ENCODE measurements at places on chromosomes 5 and 9.

GRCh38 chr9:98909935-98910334 is 33.8 kb upstream of the COL15A1 start:
- no peak for DNase-seq

DNA sequence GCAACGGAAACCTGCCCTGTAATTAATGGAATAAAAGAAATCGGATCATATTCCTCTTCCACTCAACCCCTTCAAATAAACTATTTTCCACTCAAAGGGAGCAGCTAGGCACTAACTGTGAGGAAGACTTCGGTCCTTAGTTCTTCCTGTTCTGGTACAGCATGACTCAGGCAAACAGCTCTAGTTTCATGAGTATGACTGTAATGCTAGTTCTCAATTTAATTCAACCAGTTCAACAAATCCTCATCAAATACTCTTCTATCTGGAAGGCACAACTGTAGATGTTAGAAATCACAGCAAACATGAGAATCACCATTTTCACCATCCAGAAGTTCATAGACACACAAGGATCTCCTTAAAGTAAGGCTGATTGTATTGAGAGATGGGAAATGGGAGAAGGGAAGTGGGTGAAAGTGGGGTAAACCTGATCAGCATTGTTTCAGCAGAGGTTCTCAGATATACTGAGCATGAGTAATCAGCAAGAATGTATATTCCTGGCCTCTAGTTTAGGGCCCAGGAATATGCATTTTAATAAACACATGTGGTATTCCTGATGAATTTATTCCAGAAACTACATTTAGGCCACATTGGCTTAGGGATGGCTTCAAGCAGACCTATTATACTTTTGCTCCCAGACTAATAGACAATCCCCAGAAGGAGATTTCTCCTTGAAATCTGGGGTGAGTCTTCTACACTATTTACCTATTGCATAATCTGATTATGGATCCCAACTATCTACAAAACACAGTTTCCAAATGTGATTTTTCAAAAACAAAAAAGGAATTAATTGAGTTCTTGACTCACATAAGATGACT is 141.1 kb upstream of the SLC12A2 start:
- no peak for DNase-seq

- DNase-seq, result no peak
These were observed 2.3 kb upstream of the ST8SIA4 start for GRCh38 chr5:100905259-100905914.

GRCh38 chr5:81207009-81207408 is 26.1 kb upstream of the CKMT2 start:
- no peak for DNase-seq

GRCh38 chr9:95067897-95068296 is 249.6 kb downstream of the FANCC start:
- no peak for DNase-seq

GRCh38 chr5:98186128-98186527 is 587.3 kb upstream of the RGMB start:
- DNase-seq, result no peak

DNA sequence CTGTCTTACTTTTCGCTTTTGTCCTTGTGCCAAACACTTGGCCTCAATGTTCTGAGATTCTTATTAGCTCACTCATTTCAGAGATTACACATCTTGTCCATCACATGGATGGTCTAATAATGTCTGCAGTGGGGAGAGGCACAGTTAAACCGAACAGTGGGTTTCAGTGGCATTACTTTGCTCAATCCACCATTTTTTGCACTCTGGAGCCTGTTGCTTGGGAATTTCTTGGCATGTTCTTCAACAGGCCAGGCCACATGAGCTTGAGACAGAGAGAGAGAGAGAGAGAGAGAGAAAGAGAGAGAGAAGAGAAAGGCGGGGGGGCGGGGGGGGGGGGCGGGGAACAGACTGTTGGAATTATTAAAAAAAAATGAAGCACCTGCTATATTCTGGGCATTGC is 1327.8 kb upstream of the WWC1 start:
- no peak for DNase-seq

DNA sequence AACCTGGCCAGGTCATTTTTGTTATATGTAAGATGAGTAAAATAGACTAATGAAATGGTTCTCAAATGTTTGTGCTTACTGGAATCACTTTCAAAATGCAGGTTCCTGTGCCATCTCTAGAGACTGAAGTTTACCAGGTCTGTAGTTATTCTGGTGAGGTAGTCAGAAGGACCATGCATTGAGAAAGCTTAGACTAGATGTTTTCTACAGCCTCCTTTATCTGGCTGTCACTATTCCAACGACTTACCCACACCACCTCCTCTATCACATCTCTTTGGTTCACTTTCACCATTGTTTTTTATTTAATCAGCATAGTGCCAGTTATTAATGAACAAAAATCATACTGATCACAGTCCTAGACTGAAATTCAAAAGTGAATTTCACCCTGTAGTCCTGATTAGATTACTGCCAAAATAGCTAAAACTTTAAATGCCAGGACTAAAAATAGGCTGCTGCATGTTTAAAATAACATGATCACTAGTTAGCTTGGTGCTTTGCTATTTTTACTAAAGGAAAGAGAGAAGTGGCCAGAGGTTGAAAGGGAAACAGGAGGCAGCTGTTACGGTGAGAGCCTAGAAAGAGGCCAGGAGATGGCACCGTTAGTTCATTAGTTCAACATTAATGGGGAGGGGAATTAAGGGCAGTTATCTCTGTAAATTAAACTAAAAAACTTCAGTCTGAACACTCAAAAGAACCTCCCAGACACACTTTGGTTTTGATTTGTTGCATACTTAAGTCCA is 13.9 kb upstream of the FNIP1 start:
- no peak for DNase-seq

DNA sequence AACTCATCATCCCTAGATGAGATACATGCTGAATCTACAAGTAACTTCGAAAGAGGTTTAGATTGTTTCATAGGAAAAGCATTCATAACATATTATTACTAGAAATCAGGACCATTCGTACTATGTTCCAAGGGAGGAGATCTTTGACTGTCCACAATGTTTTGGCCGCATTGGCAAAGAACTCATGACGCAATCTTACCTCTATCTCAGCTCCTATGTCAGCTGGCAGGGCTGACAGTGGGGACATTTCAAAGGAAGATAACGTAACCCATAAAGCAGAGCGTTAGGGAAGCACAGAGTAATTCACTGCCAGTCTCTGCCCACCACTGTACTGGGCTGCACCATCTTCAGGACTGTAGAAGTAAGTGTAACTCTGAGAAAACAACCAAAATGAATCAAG is 69.7 kb downstream of the EFNA5 start:
- no peak for DNase-seq

DNA sequence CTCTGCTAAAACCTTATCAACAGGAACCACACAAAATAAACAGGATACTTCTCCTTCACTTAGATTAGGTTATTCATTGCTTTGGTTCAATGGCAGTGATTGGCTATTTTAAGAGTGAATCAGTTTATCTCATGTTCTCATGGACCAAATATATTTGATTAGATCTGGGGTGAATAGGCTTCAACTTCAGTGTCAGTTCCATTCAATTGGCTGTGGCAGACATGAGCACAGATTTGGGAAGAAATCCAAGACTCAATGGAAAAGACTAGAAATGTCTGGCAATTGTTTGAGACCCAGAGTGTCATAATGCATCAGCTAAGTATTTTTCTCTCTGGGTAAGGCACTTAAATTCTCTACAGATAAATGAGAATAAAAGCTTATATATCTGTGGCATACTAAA is 37.1 kb downstream of the CDH18 start:
- DNase-seq, result no peak

DNA sequence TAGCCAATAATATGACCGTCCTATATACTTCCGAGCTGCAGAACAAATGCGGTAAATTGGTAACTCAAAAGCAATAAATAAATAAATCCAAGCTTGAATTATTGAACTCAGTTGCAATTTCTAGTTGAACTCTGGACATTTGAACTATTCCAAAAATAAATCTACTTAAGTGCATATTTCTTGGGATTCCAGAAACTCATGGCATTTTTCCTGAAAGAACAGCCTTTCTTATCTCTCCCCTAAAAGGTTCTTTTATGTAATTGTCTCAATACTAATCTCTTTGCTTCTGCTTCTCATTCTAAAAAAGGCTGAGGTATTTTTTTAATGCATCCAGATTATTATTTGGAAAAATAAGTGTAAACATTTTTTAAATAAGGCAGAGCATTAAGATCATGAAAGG is 131.7 kb downstream of the TRPM6 start:
- DNase-seq, result no peak

DNA sequence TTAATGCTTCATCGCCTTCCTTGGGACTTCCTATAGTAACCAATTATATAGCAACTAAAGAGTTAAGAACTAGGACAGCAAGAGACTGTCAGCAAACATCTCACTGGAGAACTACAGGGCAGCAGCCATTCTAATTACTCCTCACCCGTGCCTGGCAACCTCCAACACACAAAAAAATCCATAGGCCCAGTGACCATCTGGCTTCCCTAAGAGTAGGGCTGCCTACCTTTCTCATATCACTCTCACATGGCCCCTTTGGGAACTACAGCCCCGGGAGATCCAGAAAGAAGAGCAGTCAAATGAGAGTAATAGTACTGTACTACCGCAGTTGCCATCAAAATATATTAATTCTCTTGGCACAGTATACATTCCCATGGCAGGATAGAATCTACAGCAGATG is 5.7 kb downstream of the DCAF10 start:
- DNase-seq, result no peak

- DNase-seq, result no peak
These were observed 144.5 kb downstream of the UNC13B start for GRCh38 chr9:35306283-35306682.

DNA sequence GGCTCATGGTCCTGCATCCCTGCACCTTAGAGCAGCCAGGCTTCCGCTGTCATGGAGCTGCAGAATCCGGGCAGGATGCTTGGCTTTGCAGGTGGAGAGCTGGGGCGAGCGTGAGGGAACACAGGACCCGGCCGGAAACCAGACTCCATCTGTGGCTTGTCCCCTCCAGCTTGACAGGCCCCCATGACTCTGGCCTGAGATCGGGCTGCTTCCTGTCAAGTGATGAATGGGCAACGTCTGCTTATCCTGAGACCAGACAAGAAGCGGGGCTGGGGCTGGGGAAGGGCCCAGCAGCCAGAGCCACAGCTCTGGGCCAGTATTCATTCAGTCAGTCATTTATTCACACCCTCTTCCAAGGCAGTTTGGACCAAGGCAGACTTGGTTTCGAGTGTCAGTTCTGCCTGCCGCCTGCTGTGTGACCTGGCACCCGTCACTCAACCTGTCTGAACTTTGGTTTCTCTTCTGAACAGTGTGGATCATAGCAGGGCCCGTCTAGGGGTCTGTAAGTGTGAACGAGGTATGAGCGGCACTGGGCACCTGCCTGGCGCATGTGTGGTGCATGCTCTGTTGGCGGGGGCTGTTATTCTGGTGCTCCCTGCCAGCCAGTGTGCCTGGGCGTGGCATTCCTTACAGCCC is 37.5 kb downstream of the NEK6 start:
- no peak for DNase-seq

DNA sequence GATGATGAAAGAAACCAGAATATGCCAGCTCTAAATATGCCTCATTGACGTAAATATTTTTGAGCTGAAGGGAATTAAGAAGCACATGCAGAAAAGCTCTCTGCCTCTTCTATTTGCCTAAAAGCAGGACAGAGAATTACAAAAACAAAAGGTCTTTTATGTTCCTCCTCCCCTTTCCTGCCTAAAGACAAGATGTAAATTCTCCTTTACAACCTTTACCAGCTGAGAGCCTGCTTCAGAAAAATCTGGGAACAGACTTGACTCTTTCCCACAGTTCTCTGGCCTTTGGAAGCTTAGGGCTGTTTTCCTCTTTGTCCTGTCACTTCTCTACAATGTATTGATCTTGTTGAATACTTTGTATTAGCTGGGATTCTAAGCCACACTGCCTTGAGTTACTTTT is 199.7 kb downstream of the TMC1 start:
- no peak for DNase-seq

DNA sequence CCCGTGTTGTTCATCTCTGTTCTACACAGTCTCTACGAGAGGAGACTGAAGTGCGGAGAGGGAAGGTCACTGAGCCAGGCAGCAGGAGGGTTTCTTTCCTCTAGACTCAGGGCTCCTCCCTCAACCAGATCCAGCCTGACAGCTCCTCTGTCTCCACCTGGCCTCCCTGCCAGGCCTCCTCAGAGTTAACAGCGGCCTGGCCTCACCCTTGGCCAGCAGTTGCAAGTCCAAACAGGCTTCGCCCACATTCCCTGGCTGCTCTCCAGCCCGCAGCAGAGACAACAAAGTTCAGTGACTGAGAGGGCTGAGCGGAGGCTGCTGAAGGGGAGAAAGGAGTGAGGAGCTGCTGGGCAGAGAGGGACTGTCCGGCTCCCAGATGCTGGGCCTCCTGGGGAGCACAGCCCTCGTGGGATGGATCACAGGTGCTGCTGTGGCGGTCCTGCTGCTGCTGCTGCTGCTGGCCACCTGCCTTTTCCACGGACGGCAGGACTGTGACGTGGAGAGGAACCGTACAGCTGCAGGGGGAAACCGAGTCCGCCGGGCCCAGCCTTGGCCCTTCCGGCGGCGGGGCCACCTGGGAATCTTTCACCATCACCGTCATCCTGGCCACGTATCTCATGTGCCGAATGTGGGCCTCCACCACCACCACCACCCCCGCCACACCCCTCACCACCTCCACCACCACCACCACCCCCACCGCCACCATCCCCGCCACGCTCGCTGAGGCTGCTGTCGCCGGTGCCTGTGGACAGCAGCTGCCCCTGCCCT is at the start of gene HRCT1:
HRCT1 (plus strand) TSS at position 291 of the 768 bp plus-strand sequence; CDS start at position 377, 86 bp downstream.
- DNase-seq, result no peak

DNA sequence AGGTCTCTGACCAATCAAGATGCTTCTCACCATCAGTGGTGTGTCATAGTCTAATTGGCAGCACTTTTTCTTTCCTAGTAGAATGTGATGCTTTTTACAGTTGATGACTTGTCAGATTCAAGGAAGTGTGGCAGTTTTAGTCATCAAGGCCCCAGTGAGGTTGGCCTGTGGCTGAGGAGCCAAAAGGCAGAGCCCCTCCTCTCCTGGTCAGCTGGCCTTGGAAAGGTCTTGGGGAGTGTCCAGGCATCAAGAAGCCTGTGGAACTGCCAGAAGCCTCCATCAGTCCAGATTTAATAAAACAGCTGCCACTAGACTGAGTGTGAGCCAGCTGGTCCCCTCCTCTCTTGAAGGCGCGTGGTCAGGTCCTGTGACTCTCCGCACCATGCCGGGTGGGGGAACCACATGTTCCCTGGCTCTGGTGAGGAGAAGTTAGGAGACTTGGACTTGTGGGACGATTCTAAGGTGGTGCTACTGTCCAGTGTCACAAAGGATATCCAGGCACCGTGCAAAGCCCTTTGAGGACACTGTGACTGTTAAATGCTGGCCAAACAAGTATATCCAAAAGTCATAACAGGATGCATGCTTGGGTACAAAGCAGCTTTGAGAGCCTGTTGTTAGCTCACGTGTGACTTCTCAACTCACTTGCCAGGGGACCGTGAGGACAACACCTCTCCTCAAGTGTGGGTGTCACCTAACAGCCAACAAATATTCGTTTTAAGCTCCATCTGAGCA is 6.1 kb upstream of the ANGPTL2 start:
- DNase-seq, result no peak

- no peak for DNase-seq
These were observed 50.8 kb downstream of the NR3C1 start for GRCh38 chr5:143352691-143353090.

GRCh38 chr5:153079396-153079795 is 411.1 kb upstream of the GRIA1 start:
- DNase-seq, result no peak
